ENCODE measurements at places on chromosomes 5 and 9. TPM values are rescaled to one million over a fixed set of nuclear protein-coding genes. Genes with fewer than 3 reads are reported as not detected.
A peak's percentile ranks its signal among the peaks of the same experiment; 100 is the strongest.

- no peak for DNase-seq
- H3K27ac ChIP-seq, result peak overlapping the region; percentile 86
- H3K27me3 ChIP-seq, result no peaks in the 10 kb centered on the region
- peaks cover 50% of the 10 kb centered on the region for H3K36me3 ChIP-seq
- peaks cover 94% of the 10 kb centered on the region for H3K4me1 ChIP-seq
- peak overlapping the region; percentile 59 for H3K4me3 ChIP-seq
Measured at GRCh38 chr5:132464156-132464939, 26.2 kb downstream of the IRF1 start.

SH3PXD2B gene
- 0.06 TPM for total RNA-seq

DNA sequence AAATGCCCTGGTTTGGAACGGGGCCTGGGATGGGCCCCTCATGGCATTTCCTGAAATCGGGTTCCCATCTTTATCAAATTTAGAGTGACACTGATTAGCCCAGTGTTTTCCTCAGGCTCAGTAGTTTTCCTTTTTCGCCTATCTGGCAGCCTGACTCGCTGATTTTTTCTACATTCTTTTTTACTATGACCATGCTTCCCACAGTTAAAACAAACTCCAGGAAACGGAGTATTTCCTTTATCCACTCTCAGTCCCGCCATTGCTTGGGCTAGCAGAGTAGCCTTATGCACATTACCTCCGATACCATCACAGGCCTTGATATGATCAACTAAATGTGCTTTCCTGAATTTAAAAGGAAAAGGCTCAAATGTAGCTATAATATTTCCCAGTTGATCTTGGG is 5.5 kb downstream of the OR1Q1 start:
- H3K27me3 ChIP-seq, result no peaks in the 10 kb centered on the region
- no peaks in the 10 kb centered on the region for H3K4me1 ChIP-seq
- no peak overlapping the region for H3K4me3 ChIP-seq
- H3K27ac ChIP-seq, result no peak overlapping the region
- H3K36me3 ChIP-seq, result no peaks in the 10 kb centered on the region

DNA sequence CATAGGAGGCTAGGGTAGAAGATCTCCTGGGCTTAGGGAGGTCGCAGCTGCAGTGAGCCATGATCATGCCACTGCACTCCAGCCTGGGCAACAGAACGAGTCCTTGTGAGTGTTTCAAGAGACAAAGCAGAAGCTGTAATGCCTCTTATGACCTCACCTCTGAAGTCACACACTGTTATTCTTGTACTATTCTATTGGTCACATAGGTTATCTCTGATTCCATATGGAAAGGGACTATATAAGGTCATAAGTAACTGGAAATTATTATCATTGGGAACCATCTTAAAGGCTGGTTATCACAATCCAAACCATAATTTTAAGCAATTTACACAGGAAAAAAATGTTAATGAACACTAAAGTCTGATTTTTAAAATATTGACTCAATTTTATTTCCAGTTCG is 17.9 kb upstream of the AFF4 start:
- no peak overlapping the region for H3K27ac ChIP-seq
- H3K27me3 ChIP-seq, result peaks cover 3% of the 10 kb centered on the region
- no peaks in the 10 kb centered on the region for H3K4me1 ChIP-seq
- no peak overlapping the region for H3K4me3 ChIP-seq

PTGDS gene
- total RNA-seq, result 3.2 TPM

ISL1 gene
- not detected for total RNA-seq

DNA sequence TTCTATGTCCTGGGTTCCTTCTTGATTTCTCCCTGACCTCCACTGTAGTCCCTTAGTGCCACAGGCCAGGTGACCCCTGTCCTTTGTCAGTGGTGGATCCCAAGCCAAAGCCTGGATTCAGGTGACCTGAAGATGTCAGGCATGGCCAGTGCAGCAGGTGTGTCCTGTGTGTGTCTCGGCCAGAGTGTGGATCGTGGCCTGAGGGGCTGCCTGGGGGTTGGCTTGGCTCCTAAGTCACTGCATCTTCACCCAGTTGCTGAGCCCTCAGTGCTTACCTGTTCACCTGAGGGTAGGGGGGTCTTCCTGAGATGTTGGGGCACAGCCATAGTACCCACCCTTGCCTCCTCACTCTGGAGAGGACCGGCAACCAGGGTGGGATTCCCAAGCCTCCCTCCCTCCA is 61.8 kb upstream of the PITX1 start:
- no peaks in the 10 kb centered on the region for H3K36me3 ChIP-seq
- DNase-seq, result no peak
- no peaks in the 10 kb centered on the region for H3K4me1 ChIP-seq
- H3K4me3 ChIP-seq, result no peak overlapping the region

GRCh38 chr5:169569513-169569912 is 14.1 kb upstream of the SPDL1 start:
- H3K27ac ChIP-seq, result no peak overlapping the region
- H3K27me3 ChIP-seq, result peaks cover 41% of the 10 kb centered on the region
- H3K4me3 ChIP-seq, result no peak overlapping the region

ENHO gene
- total RNA-seq, result not detected

- H3K36me3 ChIP-seq, result no peaks in the 10 kb centered on the region
- peaks cover 37% of the 10 kb centered on the region for H3K4me1 ChIP-seq
- no peak for DNase-seq
- H3K27ac ChIP-seq, result peak overlapping the region; percentile 69
- no peaks in the 10 kb centered on the region for H3K27me3 ChIP-seq
- peak overlapping the region; percentile 34 for H3K4me3 ChIP-seq
Measured at GRCh38 chr9:70398145-70398556, 16.3 kb downstream of the KLF9 start.

DNA sequence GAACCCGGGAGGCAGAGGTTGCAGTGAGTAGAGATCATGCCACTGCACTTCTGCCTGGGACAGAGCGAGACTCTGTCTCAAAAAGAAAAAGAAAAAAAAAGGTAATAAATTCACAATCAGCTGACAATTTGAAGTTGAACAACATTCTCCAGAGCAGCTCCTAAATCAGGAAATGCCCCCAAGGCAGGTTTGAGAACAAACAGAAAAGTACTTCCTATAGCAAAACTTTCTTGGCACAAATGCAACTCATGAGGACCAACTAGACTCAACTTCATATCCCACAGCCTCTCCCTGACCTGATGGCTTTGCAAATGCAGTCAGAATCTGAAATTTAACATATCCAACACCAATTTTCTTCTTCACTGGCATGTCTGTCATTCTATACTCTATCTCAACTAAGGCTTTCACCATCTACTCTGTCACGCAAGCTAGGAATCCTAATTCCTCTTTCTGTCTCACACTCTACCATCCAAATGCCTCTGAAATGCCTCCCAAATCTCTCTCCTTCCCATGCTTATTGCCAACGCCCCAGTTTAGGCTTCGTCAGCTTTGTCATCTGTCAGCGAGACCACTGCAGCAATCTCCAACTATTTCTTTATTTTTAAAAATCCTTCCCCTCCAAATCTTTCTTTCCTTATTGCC is 113.3 kb downstream of the MAPKAP1 start:
- peaks cover 3% of the 10 kb centered on the region for H3K36me3 ChIP-seq
- peaks cover 10% of the 10 kb centered on the region for H3K4me1 ChIP-seq
- DNase-seq, result no peak
- no peak overlapping the region for H3K27ac ChIP-seq

LEAP2 gene
- 2.7 TPM for total RNA-seq
